ENCODE measurements at places on chromosomes 3 and 15.

DNA sequence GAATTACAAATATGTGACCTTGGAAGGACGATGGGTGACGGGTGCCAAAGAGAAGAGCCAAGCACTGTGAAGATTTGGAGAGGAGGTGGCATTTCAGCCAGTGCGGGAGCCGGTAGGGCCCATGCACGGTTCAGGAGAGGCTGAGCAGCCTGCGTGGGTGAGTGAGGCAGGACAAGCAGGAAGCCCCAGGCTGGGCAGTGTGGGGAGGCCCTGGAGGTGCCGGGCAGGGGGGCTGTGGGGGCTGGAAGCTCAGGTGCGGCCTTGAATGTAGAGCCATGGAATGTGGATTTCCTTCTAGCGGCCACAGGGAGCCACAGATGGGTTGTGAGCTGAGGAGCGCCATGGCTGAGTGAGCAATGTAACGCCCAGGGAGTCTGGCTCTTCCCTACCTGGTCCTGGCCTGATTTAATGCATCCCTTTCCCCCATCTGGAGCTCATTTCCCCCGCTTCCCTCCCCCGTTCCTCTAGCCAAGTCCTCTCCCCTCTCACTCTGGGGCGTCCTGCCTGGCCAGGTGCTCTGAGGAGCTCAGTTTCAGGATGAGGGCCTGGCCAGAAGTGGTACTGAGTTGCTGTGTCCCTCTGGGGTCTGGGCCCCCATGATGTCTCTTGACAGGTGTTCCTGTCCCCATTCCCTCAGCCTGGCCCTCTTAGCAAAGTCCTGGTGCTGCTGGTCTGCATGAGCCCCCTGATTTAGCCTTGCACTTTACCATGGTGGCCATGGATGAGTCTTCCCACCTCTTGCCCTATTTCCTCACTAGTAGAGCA, 41.8 kb upstream of the IQSEC1 start:
- DNase-seq, result no peak

DNA sequence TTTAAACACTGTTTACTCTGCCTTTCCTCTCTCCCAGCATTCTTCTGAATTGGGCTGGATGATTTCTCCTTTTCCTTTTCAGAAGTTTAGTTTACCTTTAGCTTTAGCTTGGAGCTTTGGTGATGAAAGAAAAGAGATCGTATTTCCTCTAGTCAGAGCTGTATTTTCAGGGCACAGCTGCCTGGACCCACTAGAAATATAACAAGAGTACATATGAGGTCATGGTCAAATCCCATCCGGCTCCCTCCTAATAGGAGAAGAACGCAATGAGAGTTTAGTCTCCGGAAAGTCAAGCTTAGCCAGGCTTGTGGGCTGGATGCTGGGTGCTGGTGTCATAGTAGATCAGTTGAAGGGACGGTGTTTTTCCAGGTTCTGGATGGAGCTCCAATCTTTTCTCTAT, 177.1 kb upstream of the PFN2 start:
- no peak for DNase-seq

DNA sequence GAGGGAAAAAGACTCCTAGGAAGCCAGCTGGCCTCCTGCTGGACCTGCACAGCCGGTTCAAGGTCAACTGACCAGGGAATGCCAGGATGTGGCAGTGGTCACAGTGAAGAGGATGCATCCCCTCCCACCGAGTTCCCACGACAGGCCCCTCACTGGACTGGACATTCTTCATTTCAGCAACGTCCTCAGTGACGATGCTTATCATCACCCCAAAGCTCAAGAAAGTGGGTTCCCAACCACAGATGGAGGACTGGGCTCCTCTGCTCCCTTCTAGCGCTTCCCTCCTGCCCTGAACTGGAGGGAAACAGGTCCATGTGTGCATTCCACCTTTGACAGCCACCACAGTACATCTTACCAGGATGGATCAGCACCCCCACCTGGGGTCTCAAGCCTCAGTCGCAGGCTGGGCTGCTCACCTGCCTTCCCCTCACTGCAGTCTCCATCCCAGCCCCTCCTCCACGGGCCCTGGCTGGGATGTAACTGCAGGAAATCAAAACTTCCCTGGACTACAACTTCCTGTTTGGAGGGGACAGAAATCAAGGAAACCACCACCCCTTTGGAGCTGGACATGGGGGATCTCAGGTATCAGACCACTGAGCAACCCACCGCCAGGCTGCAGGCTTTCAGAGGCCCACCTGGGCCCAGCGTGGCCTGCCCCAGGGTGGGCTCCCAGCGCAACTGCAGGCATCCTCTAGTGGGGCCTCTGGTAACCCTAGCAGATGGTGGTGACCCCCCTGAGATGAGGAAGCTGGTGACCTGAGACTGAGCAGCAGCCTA, 7.3 kb downstream of the CALML4 start:
- no peak for DNase-seq

- DNase-seq, result no peak
These were observed 584.2 kb upstream of the DPPA4 start for GRCh38 chr3:109921509-109921908.

- no peak for DNase-seq
These were observed 410.5 kb downstream of the LSAMP start for GRCh38 chr3:116034794-116035193.

- DNase-seq, result no peak
These were observed 19.9 kb downstream of the TMEM212 start for GRCh38 chr3:171862993-171863521.

GRCh38 chr3:17033516-17034168, 148.9 kb downstream of the PLCL2 start:
- DNase-seq, result no peak

DNA sequence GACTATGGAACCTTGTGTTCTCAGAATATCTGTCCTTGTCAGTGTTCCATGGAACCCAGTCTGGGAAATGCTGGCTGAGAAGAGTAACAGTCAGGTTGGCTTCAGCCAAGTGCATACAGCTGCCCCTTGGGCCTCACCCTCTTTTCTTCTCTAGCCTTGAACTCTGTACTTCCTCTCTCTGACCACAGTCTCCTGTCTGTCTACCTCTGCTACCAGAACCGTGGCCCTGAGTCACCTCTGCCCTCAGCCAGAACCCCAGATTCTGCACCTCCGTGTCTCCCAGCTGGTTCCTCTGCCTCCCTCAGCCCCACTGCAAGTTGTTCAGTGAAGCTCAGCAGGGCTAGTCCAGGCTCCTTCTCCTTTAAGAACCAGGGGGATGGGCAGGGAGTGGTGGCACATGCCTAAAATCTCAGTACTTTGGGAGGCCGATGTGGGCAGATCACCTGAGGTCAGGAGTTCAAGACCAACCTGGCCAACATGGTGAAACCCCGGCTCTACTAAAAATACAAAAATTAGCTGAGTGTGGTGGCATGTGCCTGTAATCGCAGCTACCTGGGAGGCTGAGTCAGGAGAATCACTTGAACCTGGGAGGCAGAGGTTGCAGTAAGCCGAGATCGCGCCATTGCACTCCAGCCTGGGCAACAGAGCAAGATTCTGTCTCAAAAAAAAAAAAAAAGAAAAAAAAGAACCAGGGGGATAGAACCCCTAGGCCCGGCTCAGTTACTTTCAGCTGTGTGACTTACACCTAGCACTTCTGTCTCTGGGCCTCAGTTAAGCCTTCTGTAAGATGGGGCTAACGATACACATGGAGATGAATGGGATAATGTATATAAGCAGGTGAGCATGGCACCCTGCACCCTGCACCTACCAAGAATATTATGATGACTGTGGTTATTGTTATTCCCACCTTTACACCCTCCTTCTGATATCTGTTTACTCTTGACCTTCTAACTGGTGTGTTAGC, 24.3 kb upstream of the TATDN2 start:
- DNase-seq, result no peak

DNA sequence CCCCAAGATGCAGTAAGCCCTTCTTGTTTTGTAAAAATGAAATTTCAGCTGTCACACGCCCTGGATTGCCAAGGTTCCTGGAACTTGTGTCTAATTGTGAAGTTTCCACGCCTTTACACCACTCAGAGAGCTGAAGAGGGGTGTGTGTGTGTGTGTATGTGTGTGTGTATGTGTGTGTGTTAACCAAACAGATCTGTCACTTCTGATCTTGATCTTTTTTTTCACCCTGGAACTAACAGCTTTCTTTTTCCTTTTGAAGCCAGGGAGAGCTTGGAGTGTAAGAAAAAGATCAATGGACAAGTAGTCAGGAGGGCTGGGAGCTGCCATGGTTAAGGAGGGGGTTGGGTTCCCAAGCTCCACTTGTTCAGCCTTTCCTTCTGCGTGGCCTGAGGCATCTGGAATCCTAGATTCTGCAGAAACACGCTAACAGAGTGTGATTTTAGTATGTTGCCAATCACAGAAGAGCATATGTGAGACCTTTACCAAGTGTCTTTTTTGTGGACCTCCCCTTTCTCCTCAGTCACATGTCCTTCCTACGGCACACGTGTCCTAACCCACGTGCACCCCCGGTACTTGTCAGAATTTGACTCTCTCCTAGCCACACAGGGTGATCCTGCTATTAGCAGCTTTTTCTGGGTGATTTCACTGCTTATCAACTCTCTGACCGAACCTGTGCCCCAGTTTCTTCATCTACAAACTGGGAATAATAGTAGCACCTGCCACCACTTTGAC, 11.5 kb downstream of the TIMP4 start:
- no peak for DNase-seq

- no peak for DNase-seq
These were observed 324.8 kb upstream of the ONECUT1 start for GRCh38 chr15:53114960-53115359.

GRCh38 chr15:38225381-38225780, 27.3 kb upstream of the SPRED1 start:
- DNase-seq, result no peak

GRCh38 chr3:8095724-8096123, 405.9 kb upstream of the LMCD1 start:
- DNase-seq, result no peak

DNA sequence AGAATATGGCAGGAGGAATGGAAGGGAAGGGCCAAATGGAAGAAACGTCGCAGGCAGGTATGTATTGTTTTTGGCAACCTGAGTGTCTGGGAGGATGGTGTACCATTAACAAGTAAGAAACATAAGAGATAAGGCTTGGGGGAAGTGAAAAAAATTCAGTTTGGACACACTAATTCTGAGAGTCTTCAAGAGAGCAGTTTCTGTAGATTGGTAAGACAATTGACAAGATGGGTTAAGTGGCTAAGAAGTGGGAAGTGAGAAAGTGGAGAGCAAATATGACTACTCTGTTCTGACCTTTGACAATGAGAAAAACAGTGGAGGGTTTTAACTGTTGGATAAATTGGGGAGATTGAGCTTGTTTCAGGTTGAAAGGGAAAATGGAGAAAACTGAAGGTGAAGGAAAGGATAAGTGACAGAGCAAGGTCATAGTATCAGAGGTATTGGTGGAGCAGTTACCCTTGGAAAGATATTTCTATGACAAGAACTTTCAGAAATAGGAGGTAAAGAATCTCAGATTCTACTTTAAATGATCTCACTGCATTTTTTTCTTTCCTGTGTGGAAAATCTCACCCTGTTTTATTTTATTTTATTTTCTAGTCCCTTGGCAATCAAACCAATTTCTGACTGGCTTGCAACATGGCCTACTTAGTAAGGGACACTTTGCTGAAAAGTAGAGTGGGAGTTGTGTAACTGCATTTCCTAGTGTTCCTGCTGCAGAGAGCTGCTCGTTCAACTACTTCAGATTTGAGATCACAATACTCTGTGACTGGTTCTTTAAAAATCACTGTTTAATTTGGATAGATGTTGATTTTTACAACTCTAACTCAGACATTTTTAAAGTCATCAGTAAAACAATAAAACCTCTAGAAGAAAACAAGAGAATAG, 23.1 kb upstream of the GABPB1 start:
- DNase-seq, result no peak

DNA sequence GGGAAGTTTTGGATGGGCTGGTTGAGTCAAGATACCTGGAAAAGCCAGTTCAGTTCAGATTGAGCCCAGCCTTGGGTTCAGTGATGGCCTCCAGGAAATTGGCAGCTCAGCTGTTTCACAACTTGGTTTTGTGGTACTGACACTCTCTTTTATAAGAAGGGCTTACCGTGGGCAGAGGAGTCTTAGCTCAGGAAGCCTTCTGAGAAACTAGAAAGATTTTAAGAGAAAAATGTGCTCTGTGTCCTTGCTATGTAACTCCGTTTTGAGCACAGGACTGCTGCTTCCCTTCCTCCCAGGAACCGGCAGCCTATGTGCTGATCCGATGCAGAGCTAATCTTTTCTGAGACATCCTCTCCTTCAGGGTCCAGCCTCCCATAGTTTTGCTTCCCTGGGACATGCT, 46.6 kb upstream of the RASGRP1 start:
- no peak for DNase-seq

DNA sequence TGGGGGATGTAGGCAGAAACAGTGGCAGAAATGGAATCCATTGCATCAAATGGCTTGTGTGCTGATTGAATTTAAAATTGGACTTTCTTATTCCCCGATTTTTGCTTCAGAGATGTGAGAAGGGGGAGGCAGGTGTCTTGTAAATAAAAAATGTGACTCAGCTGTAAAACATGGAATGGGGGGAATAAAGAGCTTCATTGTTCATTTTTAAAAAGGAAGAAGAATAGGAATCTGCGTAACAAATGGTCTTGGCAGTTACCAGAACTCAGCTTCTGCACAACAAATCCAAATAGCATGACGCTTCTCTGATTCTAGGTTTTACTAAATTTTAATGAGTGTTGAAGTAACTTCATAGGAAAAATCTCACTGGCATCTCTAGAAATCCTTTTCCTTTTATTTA, 323.9 kb upstream of the GBE1 start:
- DNase-seq, result no peak

DNA sequence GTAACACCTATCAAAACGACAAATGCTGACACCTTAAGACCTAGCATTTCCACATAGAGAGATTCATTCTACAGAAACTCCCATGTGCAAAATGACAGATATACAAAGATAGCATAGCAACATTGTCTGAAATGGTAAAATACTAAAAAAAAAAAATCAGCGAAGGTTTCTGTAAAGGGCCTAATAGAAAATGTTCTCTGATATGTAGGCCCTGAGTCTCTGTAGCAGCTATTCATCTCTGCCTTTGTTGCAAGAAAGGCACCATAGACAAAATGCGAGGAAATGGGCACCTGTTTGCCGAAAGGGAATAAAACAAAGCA, 631 bp upstream of the MFGE8 start:
- DNase-seq, result no peak

DNA sequence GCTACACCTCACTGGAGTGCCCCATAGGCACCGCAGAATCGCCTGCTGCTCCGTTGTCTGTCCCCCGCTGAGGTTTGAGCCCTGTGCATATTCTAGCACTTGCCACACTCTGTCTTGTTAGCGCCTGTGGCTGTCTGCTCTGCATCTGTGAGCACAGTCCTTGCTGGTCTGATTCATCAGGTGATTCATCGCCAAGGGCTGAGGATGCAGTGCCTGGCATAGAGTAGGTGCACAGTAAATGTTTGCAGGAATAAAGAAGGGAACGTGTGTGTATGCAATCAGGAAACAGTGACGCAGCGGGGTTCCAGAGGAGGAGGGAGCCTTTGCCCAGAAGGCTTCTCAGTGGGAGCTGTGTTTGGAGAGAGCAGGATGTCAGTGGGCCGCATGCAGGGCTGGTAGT, 124.0 kb upstream of the PLXNA1 start:
- no peak for DNase-seq

DNA sequence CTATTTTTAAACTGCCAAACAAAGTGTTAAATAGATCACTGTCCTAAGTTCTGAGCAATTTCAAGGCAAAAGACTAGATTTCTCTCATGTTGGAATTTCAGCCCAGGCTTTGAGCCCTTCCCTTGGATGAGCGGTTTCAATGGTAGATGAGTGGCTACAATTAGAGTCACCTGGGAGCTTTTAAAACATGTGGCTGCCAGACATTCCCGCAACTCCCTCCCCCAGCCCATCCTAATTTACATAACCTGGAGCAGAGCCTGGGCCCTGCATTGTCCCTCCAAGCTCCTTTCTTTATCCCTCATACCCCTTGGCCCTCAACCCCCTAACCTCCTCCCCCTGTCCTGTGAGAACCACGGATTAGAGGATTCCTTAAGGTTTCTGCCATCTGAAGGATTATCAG, 357.5 kb upstream of the UMPS start:
- no peak for DNase-seq

GRCh38 chr3:71974786-71975185, 189.8 kb upstream of the PROK2 start:
- DNase-seq, result no peak

All from stimulated activated CD4-positive, alpha-beta T cell treated with anti-CD3 and anti-CD28 coated beads, Interleukin-12 subunit alpha, Interleukin-12 subunit beta, amount 100 ng/mL, for 4 hours (primary cell).